Epithelial cell of umbilical artery (primary cell): ENCODE measurements at places on chromosomes 4 and X. TPM values are rescaled to one million over a fixed set of nuclear protein-coding genes. Genes with fewer than 3 reads are reported as not detected.

The SPIN4 gene
- 1.9 and 3.8 TPM in 2 replicates for total RNA-seq

The MAD2L1 gene
- 32.2 and 33.9 TPM in 2 replicates for total RNA-seq

The NCAPG gene
- total RNA-seq = 39.3 and 61.1 TPM in 2 replicates

The TMEM47 gene
- 27.2 and 36.7 TPM in 2 replicates for total RNA-seq

The HDAC8 gene
- total RNA-seq = 30.9 and 37.2 TPM in 2 replicates

The DUSP21 gene
- not detected in 2 replicates for total RNA-seq

The SUPT20HL1 gene
- total RNA-seq = not detected in 2 replicates

The ADRA2C gene
- total RNA-seq = 0.65 TPM in 1 of 2 replicates, not detected in the other

The SSX4 gene
- not detected in 2 replicates for total RNA-seq

The SPANXA2 gene
- total RNA-seq = not detected in 2 replicates

The TNIP3 gene
- 0.65 and 0.91 TPM in 2 replicates for total RNA-seq

The IL21 gene
- not detected in 2 replicates for total RNA-seq

The SPRY1 gene
- total RNA-seq = 5.2 and 8.4 TPM in 2 replicates

The TMSB15C gene
- total RNA-seq = 3.2 and 6.5 TPM in 2 replicates

The RP2 gene
- total RNA-seq = 25.3 and 32.8 TPM in 2 replicates

The CDX4 gene
- not detected in 2 replicates for total RNA-seq

The TMEM31 gene
- total RNA-seq = not detected in 2 replicates

The SEPSECS gene
- 6.5 and 9.3 TPM in 2 replicates for total RNA-seq
